ENCODE measurements at places on chromosomes 11 and 22.

DNA sequence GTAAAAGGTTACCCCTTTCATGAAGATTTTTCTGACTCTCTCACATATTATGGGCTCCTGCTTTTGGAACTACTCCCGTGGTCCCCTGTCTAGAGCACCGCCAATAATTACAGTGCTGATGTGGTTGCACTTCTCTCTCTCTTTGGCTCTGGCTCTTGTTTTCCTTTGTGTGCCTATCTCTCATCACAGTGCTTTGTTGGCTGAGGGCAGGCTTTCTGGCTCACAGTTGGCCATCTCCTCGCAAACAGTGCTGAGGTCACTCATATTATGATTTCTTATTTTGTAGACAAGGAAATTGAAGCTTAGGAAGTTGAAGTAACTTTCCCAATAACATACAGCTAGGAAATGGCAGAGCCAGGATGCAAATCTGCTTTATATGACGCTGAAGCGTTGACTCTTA lies 192.5 kb downstream of the DDX10 start:
- no peak for DNase-seq

GRCh38 chr11:43833657-43834073 lies 47.0 kb upstream of the ALKBH3 start:
- DNase-seq, result no peak

- DNase-seq, result no peak
Measured at GRCh38 chr22:17974703-17975372, 49.5 kb downstream of the MICAL3 start.

DNA sequence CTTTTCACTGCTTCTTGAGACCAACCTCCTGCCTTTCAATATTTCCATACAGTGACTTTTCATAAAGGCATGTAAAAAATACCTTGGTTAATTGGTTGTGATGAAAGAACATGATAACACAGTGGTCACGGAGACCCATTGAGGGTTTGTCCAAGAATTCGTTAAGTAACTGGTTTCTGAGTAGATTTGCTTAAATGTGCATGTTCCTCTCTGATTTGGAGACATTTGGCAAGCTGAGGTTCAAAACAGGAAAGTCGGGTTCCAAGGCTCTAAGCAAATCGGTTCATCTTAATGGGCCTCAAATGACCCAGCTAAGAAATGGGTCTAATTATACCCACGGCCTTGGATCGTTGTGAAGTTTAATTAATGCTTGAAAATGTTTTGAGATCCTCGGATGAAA lies 36.9 kb upstream of the CCND1 start:
- DNase-seq, result no peak

DNA sequence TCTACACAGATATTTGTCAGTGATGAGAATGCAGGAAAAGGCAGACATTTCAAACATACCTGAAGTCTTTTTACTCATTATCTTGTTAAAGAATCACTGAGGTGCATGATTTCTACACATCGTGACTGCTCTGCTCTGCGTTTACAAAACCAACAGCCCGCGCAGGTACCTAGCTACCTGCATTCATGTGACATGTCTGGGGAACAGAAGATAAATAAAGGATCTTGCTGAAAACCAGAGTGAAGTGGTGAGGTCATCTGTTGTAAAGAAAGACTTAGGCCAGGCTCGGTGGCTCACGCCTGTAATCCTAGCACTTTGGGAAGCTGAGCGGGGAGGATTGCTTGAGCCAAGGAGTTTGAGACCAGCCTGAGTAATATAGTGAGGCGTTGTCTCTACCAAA lies 15.7 kb downstream of the ASPHD2 start:
- no peak for DNase-seq

GRCh38 chr11:130874955-130875531 lies 41.2 kb downstream of the SNX19 start:
- DNase-seq, result peak; percentile 21

GRCh38 chr22:42509548-42509947 lies 10.0 kb downstream of the RRP7A start:
- no peak for DNase-seq

GRCh38 chr22:29641700-29642330 lies 38.4 kb downstream of the NF2 start:
- DNase-seq, result no peak

- DNase-seq, result no peak
Measured at GRCh38 chr11:97860237-97860636, 1160.5 kb upstream of the CNTN5 start.

- DNase-seq, result no peak
Measured at GRCh38 chr11:68525336-68525735, 64.8 kb downstream of the PPP6R3 start.

DNA sequence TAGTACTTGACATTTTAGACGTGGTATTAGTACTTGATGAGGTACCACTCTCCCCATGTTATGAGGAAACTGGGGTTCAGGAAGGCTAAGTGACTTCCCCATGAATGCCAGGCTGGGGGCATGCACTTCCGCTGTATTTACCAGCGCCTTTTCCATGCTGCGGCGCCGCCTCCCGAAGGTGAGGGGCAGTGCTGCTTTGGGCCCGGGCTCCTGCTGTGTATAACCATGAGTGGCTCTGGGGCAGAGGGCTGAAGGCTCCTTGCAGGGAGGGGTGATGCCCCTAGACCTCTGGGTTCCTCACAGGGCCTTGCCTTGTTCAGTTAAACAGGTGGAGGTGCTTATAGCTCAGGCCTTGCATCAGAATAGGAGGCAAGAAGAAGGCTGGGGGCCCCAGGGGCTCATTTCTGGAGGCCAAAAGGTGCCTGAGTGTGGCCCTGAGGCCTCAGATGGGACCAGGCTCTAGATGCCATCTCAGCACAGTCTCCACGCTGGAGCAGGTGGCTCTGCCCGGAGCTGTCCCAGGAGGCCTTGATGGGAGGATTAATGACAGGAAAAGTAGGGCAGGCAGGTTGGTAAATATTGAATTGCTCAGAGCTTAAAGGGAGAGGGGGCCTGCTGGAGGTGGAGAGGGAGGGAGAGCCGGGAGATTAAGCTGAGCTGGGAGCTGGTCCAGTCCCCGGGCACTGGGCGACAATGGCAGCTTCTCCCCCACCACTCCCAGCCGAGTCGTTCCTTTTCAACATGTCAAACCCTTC lies 129.6 kb downstream of the CEP164 start:
- DNase-seq, result no peak

DNA sequence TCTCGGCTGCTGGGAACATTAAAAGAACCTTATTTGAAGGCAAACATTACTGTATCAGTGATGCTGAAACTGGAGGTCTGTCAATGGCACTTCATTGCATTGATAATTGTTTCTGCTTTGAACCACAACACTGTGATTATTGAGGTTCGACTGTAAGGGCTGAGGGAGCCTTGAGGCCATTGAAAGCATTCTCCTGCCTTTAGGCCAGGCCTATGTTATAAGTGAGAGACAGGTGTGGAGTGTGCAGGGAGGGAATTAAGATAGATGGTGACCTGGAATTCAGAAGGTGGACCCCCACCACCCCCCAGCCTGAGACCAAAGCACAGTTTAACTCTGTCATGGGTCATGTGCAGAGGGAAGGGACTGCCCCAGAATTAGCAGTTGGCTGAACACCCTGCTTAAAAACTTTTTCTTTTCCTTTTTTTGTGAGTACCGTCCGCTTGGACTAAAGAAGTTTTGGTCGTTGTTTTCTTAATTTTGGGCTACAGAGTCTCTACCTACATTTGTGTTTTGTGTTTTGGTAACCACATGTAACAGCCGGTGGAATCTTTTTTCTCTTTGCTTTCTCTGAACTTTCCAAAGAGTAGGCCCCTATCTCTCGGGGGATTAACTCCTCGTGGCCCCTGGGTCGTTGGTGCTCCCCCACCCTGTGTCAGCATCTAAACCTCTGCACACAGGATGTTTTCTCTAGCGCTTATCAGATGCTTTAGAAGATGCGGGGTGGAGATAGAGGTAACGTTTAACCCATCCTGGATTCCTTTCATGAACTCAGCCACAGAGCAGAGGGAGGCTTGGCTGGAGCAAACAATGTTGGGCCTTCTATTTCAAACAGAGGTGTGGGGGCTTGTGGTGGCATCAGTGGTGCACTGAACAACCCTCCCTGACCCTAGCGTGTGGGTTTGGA lies 43.7 kb downstream of the ZBTB16 start:
- no peak for DNase-seq

DNA sequence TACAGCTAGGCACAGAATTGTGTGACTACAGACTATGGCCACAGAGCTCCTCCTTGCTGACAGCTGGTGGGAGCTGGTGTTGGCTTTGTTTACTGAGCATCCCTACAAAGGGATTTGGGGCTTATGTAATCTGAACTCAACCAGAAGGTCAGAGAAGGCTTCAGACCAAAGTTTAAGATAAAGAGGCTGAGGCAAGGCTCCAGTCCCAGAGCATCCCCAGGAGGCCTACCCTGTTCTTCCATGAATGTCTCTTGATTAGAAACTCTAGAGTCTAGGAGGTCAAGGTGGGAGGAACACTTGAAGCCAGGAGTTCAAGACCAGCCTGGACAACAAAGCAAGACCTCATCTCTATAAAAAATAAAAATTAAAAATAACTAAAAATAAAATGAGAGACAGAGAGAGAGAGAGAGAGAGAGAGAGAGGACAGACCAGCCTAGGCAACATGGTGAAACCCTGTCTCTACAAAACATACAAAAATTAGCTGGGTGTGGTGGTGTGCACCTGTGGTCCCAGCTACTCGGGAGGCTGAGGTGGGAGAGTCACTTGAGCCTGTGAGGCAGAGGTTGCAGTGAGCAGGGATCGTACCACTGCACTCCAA lies 125.5 kb upstream of the SERPIND1 start:
- DNase-seq, result no peak

DNA sequence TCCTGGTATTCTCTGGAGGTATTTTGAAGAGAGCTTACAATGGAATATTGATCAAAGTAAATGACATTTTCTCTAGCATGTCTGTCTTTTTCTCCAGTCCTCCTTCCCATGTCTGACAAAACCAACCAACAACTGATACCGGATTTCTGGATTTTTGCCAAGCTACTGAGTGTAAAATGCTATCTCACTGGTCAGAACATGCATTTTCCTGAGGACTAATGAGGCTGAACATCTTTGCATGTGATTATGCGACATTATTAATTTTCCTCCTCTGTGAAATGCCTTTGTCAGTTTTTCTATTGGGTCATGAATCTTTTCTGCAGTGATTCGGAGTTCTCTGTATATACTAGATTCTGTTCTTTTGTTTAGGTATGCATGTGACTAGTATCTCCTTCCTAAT lies 51.4 kb downstream of the CDON start:
- no peak for DNase-seq

GRCh38 chr22:24423519-24424000 lies 3.8 kb upstream of the ADORA2A start:
- DNase-seq, result peak; percentile 11

GRCh38 chr22:33726294-33726734 lies 194.0 kb downstream of the LARGE1 start:
- no peak for DNase-seq

DNA sequence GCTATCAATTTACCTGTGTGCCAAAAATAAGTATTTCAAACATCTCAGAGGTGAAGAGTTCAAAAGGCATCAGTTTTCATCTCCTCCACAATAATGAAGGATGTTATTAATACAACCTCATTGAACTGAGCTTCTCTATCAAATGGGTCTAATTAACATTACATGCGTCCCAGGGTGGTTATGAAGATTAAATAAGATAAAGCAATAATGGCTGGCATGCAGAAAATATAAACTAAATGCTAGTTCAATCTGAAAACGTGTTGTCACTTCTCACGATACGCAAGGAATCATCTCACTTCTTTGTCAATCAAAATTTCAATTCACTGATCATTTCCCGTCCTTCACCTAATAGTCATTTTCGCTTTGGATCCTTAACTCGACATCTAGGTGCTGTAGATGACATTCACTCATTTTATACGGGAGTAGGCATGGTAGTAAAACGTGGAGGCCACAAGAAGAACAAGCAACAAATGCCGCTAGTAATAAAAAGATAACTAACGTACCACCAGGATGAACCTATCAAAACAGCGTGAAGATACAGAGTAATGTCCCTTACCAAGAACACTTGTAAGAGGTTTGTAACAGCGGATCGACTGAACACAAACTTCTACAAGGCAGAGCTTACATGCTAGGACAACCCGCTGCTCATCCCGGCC lies 918 bp downstream of the CHORDC1 start:
- no peak for DNase-seq

GRCh38 chr11:3164552-3165151 lies 458 bp downstream of the OSBPL5 start:
- DNase-seq, result no peak

- no peak for DNase-seq
Measured at GRCh38 chr11:32794439-32794838, at the start of gene CCDC73. CCDC73 (minus strand) TSS chr11:32794662; CDS start chr11:32760243, 34,419 bp downstream.

GRCh38 chr22:36395055-36395849 lies 7.5 kb upstream of the MYH9 start:
- DNase-seq, result no peak

DNA sequence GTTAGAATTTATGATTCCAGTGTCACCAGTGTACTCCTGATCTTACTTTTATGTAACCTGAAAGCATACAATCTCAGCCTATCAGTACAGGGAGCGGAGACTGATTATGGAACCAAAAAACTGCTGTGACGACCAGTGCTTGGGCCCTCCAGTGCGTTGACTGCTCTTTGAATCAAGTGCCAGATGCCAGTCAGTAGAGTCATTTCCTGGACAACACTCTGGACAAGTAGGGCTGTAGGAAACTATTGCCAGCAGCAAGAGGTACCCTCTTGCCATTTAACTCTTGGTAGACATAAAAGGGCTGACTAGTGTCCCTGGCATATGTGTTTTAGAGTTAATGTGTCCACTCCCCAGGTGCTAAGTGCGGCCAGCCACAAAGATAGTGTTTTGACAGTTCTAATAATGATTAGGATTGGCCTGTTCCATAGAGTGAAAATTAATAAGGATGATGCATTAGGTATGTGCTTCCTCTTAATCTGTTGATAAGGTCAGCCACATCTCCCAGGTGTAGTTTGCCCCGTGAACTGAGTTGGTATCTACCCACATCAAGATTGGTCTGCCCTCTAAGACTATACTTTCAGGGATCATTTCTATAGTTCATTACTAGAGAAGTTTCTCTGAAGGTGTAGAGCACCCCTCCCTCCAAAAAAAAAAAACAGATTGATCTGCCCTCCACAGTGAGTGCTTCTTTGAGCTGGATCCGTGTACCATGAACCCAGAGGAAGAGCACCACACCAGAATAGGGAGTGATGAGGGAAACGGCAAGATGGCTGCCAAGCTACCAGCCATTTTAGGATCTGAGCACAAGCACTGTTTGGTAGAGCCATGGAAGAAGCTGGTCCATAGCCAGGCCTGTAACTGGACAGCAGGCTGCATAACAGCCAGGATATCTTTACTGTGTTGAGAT lies 20.7 kb upstream of the AIFM3 start:
- no peak for DNase-seq

DNA sequence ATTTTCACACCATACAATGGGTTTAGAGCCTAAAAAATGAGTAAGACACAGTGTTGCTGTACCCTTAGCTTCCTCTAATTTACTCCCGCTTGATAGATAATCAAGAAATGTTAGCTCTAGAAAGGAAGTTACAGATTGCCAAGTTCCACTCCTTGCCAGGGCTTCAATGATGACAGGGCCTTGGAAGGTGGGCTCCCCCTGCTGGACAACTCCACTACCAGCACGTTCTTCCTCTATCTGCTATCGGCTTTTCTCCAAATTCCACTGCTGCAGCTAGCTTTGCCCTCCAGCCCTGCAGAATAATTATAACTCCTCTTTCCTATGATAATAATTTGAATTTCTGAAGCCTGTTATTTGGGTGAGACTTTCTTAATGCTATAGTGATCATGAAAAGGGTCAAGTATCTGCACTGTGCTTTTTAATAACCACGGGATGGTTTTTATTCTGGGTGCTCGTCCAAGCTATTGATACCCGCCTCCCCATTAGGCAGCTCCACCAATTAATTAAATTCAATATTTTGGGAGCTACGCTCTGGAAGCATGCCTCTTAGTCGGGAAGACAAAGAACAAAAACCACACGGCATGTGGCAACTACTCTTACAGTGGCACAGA lies 9.0 kb downstream of the SYN3 start:
- DNase-seq, result peak; percentile 6

- DNase-seq, result no peak
Measured at GRCh38 chr22:35913925-35914324, 114.7 kb downstream of the RBFOX2 start.
